ENCODE measurements at places on chromosomes 6 and 20.

DNA sequence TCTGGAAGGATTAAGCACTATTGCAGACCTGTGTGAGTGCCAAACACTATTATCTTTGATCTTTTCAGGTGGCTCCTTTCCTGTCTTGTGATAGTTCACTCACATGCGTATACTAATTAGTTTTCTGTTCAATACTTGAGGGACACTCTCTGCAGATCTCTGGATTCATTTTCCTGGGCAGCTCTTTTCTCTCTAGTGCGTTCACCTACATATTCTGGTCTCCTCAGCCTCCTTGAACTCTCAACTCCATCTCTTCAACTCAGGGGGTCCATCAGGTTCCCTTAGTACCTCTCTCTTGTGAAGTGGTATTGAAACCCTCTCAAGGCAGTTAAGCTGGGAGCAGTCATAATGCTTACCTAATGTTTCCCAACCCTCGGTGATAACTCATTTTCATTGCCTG lies 1218.1 kb upstream of the MAP3K7 start:
- no peak for DNase-seq

- DNase-seq = no peak
These were observed 28.8 kb downstream of the METTL24 start for GRCh38 chr6:110329348-110329713.

DNA sequence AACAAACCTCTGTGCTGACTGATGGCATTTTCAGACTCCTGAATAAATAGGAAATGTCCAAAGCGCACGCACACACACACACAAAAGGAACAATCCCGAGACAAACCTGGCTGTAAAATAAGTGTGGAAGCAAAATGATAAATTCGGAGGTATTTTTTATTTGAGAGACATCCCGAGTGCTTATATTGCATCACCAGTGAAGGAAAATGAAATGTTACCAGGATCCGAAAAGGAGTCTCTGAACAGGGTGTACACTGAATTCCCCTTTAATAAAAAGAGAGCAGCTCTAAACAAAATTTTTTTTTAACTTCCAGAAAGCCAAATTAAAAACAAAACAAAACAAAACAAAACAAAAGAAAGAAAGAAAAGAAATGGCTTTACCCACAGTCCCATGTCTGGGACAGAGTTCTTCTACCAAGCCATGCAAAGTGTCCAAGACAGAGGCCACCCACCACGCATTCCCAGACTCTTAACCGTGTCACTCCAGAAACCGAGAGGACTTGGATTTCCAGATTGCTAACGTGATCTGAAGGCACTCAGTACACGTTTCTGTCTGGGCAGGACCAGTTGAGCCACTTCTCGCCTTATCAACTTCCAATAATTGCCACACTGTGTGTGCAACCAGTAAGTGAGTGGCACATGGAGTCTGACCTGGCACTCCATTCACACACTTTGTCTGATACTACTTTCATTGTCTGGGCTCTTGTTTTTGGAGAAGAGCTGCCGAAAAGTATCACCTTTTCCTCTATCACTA lies 817 bp downstream of the ME1 start:
- no peak for DNase-seq

DNA sequence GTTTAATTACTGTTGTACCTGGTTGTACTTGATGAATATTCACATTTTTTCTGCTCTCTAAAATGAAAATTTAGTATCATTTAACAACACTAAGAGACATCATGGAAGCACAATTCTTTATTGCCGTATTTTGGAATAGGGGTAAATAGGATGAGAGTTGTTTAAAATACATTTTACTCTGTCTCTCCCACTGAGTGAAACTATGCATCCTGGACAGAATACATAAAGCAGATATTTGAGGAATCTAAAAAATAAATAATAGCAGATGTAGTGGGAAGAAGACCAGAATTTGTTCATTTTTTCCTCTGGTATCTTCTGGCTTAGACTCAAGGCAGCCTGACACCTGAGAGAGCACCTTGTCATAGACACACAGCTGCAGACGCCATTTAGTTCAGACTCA lies 119.1 kb upstream of the AHI1 start:
- DNase-seq = no peak

DNA sequence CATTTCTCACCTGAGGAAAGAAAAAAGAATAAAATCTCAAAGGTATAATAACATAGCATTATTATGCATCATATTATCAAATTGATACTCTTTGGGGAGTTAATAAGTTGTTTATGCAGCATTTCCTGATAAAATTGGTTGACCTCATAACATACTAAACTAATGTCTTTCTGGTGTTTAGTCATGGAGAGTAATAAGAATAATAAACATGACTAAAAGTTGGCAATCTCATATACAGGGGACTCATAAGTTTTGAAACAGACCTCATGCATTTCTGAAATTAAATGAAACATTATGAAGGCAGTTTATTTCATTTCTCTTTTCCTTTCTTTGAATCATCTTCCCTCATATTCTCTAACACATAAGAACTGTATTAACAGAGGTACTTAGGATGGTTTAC lies 60.5 kb upstream of the PRDM1 start:
- no peak for DNase-seq

DNA sequence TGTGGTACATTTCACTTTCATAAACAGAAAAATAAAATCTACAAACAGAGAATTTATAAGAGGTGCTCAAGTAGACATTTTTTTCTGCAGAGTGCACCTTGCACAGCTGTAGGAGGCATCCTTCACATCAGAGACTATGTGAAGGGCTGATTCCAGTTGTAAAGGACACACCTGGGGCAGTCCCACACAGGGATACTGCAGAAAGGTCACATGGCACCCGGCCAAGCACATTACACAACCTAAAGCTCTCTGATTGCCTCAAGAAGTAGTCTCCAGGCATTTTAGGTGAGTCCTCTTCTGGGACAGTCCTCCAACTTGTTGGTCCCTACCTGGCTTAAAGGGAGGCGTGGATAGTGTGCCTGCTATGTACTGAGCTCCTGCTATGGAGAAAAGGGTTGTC lies 502.9 kb upstream of the NOX3 start:
- no peak for DNase-seq

- peak; percentile 81 for DNase-seq
These were observed 848.5 kb upstream of the MAN1A1 start for GRCh38 chr6:120198033-120198432.
